Bronchial epithelial cell (primary cell): ENCODE measurements at places on chromosomes 5 and 9. TPM values are rescaled to one million over a fixed set of nuclear protein-coding genes. Genes with fewer than 3 reads are reported as not detected.
A peak's percentile ranks its signal among the peaks of the same experiment; 100 is the strongest.

GRCh38 chr9:38765101-38765500, 45.2 kb upstream of the FAM240B start:
- DNase-seq = no peak

- peak; percentile 89 for DNase-seq
Observed at GRCh38 chr9:7117676-7118561, 360.1 kb downstream of the KDM4C start.

DNA sequence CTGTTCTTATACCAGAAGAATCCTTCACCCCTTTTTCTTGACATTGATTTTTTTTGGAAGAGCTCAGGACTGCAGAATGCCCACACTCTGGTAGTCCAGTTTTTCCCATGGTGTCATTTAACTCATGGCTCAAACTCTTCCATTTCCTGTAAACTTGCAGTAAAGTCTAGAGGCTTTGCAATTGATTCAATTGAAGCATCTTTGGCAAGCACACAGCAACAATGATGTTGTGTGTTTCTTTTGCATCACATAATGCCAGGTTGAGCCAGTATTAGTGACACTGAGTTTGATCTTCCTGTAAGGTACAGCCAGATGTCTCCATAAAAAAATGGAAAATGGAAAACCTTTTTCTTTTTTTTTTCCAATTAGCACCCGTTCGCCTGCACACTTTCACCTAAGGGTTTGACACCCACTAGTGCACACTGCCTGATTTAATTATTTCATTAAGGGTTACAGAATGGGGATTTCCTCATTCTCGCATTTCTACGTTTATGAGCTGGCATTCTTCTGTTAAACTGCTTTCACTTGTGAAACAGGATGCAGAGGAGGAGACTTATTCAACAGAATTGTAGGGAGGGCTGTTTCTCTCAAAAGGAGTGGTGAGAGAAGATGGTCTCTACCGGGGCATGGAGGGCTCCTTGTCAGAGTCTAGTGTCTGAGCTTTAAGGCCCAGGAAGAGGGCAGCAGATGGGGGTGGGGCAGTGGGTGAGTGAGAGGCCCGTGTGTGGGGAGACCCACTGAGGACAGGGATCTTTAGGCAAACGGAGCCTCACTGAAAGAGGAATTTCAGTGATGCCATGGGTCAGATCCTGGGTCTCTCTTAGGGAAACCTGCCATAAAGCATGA, 2.2 kb upstream of the S1PR3 start:
- peak; percentile 79 for DNase-seq

- DNase-seq = no peak
Observed at GRCh38 chr5:2254880-2255750, 372.4 kb upstream of the IRX4 start.

GRCh38 chr5:123786411-123786810, 274.4 kb downstream of the CSNK1G3 start:
- no peak for DNase-seq

- DNase-seq = no peak
Observed at GRCh38 chr5:181109489-181110013, 21.4 kb downstream of the OR2V1 start.

- peak; percentile 80 for DNase-seq
Observed at GRCh38 chr5:149114403-149115312, 26.6 kb upstream of the ABLIM3 start.

GRCh38 chr9:71592400-71592799, 175.9 kb downstream of the CEMIP2 start:
- DNase-seq = peak; percentile 50

DNA sequence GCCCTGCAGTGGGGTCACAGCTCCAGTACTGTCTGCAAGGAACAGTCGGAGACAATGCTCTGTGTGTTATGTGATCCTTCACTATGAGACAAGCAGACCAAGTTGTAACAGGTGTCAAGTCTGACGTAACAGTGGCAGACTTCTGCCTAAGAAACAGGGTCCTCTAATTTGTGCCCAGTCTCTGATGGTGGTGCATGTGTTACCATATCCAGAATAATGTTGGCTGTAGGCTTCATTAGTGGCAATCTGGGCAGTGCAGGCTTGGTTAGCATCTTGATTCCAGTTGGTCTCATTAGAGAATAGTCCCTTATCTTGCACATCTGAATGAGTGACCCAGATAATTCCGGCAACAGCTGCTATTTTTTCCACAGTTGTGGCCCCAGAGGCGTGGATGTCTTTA, 33.8 kb downstream of the ZNF131 start:
- DNase-seq = no peak

DNA sequence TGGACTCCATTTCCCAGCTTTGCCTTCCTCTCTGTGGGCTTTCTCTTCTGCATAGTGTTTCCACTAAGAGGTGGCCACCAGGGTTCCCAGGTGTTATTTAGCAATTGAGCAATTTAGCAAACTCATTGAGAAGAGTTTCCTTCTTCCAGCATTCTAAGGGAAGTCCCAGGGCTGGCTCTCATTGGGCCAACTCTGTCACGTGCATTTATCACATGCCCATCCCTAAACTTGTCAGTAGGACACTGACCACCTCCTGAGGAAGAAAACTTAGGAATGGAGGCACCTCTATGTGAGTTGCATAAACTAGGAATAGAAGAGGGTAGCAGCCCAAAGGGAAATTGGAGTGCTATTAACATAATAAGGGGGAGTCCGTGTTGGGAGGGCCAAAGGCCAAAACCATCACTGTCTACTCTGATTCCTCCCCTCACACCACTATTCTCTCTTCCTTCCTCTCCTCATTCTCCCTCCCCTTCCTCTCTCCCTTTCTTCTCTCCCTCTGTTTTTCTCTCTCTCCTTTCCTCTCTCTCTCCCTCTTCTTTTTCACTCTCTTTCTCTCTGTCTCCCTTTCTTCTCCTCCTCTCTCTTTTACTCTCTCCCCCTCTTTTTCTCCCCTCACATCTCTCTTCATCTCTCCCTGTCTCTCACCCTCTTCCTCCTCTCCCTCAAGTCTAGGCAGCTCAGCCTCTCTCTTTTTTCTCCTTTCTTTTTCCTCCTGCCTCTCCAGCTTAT, 213.4 kb downstream of the PALM2AKAP2 start:
- DNase-seq = no peak

DNA sequence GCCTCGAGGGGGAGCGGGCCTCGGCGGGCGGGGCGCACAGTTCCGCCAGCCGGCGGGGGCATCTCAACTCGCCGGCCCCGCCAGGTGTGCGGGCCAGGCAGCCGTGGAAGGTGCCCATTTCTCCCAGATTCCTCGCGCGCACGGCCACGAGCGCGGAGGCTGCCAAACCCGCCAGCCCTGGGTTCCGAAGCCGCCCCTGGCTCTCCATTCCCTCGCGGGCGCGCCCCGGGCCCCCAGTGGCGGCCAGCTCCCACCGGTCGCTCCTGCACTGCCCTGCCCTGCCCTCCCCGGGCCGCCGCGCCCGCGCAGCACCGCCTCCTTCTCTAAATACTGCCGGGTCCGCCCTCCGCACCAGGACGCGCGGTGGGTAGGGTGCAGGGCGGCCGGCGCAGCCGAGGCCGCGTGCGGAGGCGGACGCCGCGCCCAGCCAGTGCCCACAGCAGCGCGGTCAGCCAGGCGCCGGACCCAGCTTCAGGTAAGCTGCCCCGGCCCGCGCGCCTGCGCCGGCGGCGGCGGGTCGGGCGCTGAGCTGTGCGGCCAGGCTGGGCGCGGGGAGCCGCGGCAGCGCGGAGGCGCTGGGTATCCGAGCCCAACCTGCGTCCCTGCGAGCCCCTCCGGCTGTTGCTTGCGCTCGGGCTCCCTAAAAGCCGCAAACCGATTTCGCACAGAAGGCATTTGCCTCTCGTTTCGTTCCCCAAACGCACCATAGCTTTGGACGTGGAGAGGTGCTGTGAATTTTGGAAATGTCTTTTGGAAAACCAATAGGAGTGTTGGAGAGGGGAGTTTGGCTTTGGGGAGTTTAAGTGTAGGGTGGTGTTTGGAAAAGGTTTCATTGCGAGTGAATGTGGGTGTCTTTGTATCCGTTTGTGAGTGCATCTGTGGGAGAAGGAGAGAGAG, at the start of gene TMEM171:
Gene TMEM171, plus strand, starts transcription at position 354 of the 897 bp plus-strand sequence. CDS start 2,799 bp downstream, outside the sequence.
- peak; percentile 52 for DNase-seq

DNA sequence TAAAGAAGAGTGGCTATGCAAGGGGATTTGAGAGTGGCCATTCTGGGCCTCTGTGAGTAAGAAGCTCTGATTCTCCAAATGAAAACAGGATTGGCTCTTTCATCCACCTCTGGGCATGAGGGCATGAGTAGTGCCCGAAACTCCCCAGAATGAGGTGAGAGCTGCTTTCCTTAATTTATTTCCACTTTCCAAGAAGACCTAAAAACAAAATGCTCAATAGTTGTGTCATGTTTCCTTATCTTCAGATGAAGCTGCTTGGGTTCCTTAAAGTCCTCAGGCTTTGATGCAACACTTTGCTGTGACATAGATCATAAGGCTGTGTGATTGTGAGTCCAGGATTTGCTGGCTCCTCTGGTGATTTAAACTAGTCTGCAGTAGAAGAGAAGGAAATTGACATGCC, 3.1 kb upstream of the ZCCHC10 start:
- no peak for DNase-seq

DNA sequence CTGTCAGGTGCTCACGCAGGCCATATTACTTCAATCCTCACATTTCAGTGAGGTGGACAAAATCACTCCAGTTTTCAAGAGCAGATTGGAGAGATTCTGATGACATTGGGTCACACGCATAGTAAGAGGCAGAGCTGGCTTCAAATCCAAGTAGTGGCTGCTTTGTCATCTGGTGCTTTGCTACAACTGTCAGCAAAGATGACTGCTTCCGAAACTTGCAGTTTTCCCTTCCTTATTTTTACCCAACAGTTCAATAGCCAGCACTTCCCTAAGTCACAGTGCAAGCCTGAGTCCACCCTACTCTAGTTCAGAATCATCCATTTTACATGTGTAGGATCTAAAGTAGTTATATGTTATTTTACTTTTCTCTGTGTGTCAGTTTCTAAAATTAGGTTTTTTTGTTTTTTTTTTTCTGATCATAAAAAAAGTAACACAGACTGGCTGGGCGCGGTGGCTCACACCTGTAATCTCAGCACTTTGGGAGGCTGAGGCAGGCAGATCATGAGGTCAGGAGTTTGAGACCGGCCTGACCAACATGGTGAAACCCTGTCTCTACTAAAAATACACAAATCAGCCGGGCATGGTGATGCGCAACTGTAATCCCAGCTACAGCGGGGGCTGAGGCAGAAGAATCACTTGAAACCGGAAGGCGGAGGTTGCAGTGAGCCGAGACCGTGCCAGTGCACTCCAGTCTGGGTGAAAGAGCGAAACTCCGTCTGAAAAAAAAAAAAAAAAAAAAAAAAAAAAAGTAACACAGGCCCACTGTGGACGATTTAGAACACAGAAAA, 49.6 kb downstream of the ANKDD1B start:
- DNase-seq = no peak

- no peak for DNase-seq
Observed at GRCh38 chr5:119808474-119808873, 179.1 kb downstream of the FAM170A start.

Gene CMBL
- total RNA-seq = 0.51 and 6.1 TPM in 2 replicates

Gene CCDC69
- 0.79 and 1.7 TPM in 2 replicates for total RNA-seq

Gene SPINK4
- not detected in 2 replicates for total RNA-seq

Gene IL5
- total RNA-seq = not detected in 2 replicates

Gene FOXE1
- total RNA-seq = 1.1 and 2.6 TPM in 2 replicates

Gene ARSK
- total RNA-seq = 7.4 and 9.0 TPM in 2 replicates

Gene ARID3C
- total RNA-seq = 0.26 TPM in 1 of 2 replicates, not detected in the other

Gene BSPRY
- 1.8 and 20.4 TPM in 2 replicates for total RNA-seq
